ENCODE measurements at places on chromosomes 2 and 18.
A peak's percentile ranks its signal among the peaks of the same experiment; 100 is the strongest.

DNA sequence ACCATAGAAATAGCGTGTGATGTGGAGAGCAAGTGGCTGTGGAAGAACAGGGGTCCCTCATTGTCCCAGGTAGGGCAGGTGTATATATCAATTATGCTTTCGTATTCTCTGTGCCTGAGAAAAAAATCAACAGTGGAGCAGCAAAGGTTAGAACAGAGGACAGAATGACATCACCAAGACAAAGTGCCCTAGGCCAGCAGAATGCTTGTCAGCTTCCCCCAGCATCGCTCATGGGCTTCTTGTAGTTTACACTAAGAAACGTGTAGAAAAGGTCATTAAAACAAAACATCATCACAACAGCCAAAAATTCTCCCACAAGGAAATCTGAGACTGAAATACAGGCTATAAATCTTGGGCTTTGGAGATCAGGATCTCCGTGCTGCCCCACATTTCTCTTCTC lies 288.0 kb downstream of the TDRD15 start:
- DNase-seq, result no peak

DNA sequence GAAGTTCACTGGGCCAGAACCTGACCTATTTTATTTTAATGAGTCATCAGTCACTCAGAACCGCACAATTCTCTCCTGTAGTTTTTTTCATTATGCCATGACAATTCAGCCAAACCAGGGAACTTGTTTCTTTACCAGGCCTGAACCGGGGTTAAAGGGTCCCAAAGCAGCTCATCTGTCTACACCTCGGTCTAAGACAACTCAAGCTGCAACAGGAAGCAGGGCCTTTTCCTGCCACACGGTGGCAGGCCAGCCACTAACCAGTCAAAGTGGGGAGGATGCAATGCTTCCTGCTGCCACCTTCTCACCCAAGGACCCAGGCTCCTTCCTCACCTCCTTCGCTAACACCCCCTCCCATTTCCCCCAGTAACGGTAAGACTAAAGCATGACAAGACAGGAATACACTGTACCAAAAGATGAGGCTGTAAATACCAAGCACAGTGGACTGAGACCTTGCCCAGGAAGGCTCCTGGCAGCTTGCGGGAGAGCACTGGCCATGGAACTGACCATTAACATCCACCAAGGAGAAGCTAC lies 56.7 kb upstream of the ACKR3 start:
- peak; percentile 28 for DNase-seq

DNA sequence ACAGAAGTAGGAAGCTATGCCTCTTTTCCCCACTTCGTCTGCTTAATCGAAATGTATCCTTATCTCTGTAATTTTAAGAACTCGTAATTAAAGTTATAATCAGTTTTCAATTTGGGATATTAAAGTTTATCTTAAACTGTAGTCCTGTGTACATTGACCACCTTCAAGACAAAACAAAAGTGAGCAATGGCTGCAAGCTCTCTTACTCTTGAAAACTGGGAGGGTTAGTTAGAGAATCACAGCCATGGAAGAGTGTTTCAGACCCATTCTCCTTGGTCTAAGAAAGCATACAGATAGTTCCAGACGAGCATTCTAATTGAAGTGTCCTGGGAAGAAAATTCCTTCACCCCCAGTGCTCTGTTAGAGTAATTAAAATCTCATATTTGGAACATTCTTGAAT lies 2.0 kb downstream of the KCMF1 start:
- no peak for DNase-seq

DNA sequence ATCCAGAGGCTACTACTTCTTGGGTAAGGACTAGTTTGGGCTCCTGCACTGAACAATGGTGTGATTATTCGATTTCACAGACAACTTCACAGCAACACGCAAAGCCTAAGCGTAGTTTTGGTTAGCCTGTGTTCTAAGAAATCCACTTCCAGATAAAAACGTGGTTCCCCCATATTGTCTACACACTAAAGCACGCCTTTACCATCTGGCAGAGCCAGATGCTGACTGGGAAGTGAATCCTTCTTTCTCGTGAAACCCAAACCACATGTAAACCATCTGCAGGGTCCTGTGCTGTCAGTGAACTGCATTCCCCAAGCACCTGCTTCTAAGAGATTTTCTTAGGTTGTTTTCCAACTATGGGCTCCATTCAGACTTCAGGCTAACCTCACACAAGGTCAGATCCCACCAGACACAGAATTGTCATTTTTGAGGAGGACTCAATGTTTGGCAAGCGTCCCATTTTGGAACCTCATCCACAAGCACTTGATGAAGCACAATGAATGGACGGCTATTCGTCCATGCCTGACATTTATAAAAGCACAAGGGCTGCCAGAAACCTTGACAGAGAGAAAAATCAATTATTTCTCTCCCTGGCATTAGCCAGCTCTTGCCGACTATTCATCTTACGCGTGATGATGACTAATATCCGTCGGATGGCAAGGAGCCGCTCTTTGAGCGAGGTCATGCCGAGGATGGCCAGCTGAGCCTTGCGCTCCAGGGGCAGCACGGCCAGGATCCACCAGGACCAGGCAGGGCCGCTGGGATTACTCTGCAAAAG lies 38.4 kb downstream of the LONRF2 start:
- DNase-seq, result no peak

DNA sequence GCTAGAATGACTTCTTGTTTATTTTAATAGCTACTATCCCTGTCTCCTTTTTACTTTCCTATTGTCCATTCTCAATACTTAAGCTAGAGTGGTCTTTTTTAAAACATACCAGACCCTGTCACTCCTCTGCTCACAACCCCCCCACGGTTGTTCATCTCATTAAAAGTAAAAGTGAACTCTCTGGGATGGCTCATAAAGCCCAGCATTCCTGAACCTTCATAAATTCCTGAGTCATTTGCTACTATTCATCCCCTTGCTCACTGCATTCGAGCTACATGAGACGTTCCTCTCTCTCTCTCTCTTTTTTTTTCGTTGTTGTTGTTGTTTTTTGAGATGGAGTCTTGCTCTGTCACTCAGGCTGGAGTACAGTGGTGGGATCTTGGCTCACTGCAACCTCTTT lies 148.7 kb upstream of the DSEL start:
- DNase-seq, result peak; percentile 77
